ENCODE measurements at places on chromosomes 13 and 19. TPM values are rescaled to one million over a fixed set of nuclear protein-coding genes. Genes with fewer than 3 reads are reported as not detected.

DNA sequence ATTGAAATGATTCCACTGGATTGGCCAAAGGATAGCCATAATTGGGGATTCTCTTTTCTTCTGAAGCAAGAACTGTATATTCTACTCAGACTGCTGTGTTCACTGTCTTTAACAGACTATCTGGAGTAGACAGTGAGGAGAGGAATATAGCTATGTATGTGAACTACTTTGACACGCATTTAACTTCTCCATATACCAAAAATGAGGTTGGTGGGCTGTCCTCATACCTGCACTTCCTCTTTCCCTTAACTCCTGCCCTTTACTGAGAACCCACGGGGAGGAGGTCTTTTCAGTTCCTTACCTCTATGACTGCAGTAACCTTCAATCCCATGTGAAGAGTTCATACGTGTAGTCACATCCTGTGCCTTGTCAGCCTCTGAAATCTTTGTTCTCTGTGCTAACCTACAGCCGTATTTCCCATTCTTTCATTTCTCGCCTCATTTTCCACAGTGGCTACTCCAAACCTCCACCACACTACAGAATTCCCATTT, 305.8 kb downstream of the MTUS2 start:
- DNase-seq: no peak

DNA sequence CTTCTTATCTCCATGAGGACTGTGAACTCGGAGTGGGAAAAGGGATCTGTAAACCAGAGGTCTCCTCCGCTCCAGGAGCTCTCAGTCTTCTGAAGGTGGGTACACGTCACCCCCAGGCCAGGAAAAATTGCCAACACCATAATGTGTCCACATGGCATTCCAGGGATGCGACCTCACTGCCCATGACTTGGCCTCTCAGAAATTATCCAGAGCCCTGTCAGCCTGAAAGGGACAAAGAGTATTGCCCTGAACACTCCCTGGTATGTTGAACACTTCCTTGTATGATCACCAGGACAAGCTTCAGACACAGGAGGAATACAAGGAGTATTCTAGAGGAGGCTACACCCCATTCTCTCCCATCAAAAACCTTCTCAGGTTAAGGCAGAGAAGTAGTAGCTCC, 81.0 kb upstream of the SLC7A1 start:
- no peak for DNase-seq

GRCh38 chr19:17646441-17646840, 41.7 kb downstream of the UNC13A start:
- no peak for DNase-seq

- peak; percentile 42 for DNase-seq
These were observed 48.1 kb upstream of the SERPINE3 start for GRCh38 chr13:51291341-51291740.

DNA sequence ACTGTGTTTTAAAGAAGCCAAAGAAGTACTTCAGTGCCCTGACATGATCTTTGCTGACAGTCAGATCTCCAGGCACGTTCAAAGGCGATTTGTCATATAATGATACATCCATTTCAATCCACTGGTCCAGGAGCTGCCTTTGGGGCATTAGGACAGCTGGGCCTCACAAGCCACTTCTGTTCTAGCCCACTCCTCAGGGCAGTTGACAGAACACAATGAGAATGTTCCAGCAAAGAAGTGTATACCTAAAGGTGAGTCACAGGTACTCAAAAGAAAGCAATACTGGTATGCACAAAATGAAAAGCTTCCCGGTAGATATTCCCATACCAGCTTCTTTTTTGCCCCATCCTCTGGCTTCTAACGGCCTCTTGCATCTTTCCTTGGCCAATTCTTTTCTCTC, 12.5 kb upstream of the MAP3K10 start:
- DNase-seq: no peak

DNA sequence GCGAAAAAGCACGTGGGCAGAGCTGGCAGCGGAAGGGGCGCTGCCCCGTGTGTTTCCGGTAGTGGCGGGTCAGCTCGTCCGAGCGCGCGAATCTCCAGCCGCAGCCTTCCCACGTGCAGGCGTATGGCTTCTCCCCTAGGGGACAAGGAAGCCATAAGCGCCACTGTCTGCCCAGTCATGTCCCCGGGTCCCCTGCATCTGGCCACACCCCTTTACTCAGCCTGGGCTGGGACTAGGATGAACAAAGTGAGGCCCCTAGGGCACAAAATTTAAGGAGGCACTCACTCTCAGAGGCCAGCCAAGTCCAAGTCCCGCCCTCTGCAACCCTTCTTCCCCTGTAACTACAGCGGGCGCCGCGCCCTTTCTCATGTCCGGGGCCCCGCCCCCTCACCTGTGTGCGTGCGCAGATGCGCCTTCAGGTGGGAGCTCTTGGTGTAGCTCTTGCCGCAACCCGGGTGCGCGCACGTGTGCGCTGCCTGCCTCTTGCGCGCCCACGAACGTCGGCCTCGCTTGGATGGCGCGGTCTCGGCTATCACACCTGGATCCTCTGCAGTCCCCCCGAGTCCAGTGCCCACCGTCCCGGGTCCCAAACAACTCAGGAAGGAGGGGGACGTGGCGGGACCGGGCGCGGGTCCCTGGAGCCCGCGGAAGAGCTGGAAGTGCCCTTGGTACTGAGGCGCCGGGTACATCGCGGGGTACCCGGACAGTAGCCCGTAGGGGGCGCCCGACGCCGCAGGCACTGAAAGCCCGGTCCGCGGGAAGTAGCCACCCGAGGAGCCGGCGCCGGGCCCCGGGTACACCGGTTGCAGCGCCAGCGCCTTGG, 1.9 kb downstream of the KLF1 start:
- DNase-seq: no peak

- no peak for DNase-seq
These were observed 63.9 kb downstream of the DACH1 start for GRCh38 chr13:71803066-71803465.

DNA sequence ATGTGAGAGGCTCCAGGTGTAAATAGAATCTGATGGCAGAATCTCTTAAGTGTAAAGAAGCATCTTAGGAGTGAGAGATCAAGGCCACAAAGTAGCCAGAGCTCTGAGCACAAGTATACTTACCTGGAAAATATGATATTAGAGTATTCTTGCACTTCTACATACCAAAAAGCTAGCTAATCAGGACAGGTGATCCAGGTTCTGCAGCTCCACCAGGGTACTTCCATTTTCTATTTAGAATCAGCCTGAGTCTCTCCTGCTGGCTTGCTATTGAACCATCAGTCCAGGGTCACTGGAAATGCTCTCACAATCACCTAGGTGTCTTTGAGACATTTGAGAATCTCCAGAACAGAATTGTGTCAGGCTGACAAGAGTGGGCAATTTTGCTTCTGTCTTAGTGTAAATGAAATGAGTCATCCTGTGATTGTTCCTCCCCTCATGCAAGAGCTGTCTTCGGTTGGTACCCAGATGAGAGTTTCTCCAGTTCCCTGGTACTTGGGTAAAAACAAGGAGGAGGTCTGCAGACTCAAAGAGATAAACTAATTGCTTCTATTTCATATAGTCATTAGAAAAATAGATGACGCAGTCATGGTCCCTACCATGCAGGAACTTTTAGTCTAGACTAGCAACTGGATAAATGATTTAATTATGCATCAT, 14.6 kb downstream of the ZNF254 start:
- DNase-seq: no peak

DNA sequence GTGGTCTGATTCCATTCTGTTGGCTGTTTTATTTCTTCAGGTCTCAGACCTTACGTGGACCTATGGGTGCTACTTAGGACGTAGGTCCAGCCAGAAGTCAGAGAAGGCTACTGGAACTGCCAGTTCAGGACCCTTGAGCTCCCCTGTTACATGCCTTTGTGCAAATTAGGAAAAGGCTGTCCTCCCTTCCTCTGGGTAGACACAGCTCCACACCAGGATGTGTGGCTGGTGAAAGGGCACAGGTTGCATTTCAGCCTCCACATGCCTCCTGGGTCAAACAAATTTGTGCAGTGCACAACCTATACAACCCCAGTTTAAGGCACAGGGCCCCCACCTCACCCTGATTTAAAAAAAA, 43.9 kb upstream of the MAP3K10 start:
- DNase-seq: no peak

GRCh38 chr13:110869805-110870706, 44.8 kb downstream of the ANKRD10 start:
- peak; percentile 98 for DNase-seq

DNA sequence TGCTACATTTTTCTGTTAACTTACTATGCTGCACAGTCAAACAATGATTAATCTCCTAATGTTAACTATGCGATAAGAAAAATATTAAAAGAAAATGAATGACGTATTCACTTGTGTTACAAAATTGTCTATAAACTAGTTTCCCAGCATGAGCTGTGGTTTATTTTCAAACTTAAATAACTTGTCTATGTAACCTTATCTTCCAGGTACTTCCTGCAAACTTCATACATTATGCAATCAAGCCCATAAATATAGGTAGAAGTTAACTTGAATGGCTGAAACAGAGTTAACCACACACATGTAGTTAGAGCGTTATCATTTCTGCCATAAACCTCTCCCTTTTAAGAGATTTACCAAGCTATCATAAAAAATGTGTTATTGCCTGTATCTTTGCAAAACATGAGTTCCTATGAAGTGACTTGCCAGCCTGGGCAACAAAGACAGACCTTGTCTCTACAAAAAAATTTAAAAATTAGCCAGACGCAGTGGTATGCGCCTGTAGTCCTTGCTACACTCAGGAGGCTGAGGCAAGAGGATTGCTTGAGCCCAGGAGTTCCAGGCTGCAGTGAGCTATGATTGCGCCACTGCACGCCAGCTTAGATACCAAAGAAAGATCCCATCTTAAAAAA, 17.7 kb upstream of the KLF5 start:
- no peak for DNase-seq

Gene CGB5
- total RNA-seq: not detected

Gene DOCK6
- total RNA-seq: 47.1 TPM

Gene GARIN5A
- total RNA-seq: 0.62 TPM

Gene P2RY11
- total RNA-seq: 1.5 TPM

Data from uterus (tissue), 4 donors.